ENCODE measurements at places on chromosomes 2 and 18. TPM values are rescaled to one million over a fixed set of nuclear protein-coding genes. Genes with fewer than 3 reads are reported as not detected.

The NEURL3 gene
- total RNA-seq, result 0.74 TPM

The WDFY1 gene
- 92.1 TPM for total RNA-seq

The DES gene
- not detected for total RNA-seq

The ERFE gene
- total RNA-seq, result not detected

- H3K4me1 ChIP-seq, result no peaks in the 10 kb centered on the region
- no peak overlapping the region for H3K27ac ChIP-seq
- H3K36me3 ChIP-seq, result no peaks in the 10 kb centered on the region
- no peak for DNase-seq
- peaks cover 32% of the 10 kb centered on the region for H3K27me3 ChIP-seq
- no peak overlapping the region for H3K4me3 ChIP-seq
These were observed 2.2 kb downstream of the IL36RN start for GRCh38 chr2:113061241-113061640.

GRCh38 chr2:230205034-230205433, 14.8 kb downstream of the SP110 start:
- H3K36me3 ChIP-seq, result no peaks in the 10 kb centered on the region
- no peaks in the 10 kb centered on the region for H3K4me1 ChIP-seq
- H3K27me3 ChIP-seq, result no peaks in the 10 kb centered on the region
- no peak overlapping the region for H3K27ac ChIP-seq
- no peak for DNase-seq
- no peak overlapping the region for H3K4me3 ChIP-seq

DNA sequence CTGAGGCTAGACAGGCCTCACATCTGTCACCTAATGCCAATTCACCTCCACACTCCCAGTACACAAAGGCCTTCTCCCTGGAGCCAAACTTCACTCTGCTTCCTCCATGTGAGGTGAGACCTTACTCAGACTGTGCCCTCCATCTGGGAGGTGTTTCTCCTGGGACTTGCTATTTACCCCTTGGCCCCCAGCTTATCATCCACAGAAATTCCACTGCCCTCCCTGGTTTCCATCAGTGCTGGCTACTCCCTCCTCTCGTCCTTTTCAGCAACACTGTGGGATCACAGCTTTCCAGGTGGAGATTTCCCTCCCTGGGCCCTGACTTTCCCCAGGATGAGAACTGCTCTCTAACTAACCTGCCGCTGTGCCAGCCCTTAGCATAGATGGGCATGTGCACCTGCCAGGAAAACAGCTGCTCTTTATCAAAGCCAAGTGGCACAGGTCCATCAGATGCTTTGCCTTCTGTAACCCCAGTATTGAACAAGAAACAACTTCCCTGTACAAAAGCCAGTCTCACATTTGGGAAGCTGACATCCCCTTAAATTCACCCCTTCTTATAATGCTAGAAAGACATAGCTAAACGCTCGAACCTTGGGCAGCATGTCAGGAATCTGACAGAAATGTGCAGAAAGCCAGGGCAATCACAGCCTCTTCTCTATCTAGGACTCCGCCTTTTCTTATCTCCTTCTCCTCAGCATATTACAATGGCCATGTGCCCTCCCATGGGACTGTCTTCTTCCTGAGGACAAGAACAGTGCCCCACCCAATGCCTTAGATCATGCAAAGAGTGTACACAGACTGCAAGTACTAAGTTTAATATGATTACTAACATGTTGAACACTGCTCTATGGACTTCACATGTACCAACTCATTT, 535.5 kb upstream of the ID2 start:
- H3K36me3 ChIP-seq, result no peaks in the 10 kb centered on the region
- no peak for DNase-seq
- no peak overlapping the region for H3K27ac ChIP-seq
- H3K4me1 ChIP-seq, result peaks cover 47% of the 10 kb centered on the region
- no peaks in the 10 kb centered on the region for H3K27me3 ChIP-seq
- H3K4me3 ChIP-seq, result no peak overlapping the region

- DNase-seq, result no peak
- H3K4me1 ChIP-seq, result no peaks in the 10 kb centered on the region
- no peaks in the 10 kb centered on the region for H3K36me3 ChIP-seq
- no peak overlapping the region for H3K27ac ChIP-seq
- no peak overlapping the region for H3K4me3 ChIP-seq
- H3K27me3 ChIP-seq, result peaks cover 20% of the 10 kb centered on the region
These were observed 38.9 kb downstream of the DHRS9 start for GRCh38 chr2:169108099-169108884.

DNA sequence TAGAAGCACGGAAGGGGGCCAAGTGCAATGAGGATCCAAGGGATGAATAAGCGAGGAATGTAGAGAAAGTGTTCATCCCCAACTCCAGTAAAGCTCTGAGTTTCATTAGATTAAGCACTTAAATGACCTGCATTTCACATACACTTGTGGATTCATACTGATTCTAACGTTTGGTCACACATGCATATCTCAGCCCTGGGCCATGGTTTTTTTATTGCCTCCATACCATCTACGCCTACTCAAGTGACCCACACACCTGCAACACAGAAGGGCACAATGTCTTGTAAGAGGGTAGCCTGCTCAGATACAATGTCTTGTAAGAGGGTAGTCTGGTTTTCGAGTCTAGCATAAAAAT, 566 bp upstream of the MRPS5 start:
- H3K4me1 ChIP-seq, result peaks cover 44% of the 10 kb centered on the region
- no peaks in the 10 kb centered on the region for H3K27me3 ChIP-seq
- peaks cover 2% of the 10 kb centered on the region for H3K36me3 ChIP-seq
- no peak for DNase-seq

- DNase-seq, result no peak
- no peak overlapping the region for H3K27ac ChIP-seq
- H3K4me3 ChIP-seq, result no peak overlapping the region
These were observed 67.9 kb downstream of the DGKD start for GRCh38 chr2:233422050-233422639.

Measured in HepG2 (cell line).